Tibial artery (tissue), 4 donors: ENCODE measurements at places on chromosomes 3 and 15.

- no peak for DNase-seq
These were observed 199.4 kb upstream of the UBE2E2 start for GRCh38 chr3:23003733-23004046.

DNA sequence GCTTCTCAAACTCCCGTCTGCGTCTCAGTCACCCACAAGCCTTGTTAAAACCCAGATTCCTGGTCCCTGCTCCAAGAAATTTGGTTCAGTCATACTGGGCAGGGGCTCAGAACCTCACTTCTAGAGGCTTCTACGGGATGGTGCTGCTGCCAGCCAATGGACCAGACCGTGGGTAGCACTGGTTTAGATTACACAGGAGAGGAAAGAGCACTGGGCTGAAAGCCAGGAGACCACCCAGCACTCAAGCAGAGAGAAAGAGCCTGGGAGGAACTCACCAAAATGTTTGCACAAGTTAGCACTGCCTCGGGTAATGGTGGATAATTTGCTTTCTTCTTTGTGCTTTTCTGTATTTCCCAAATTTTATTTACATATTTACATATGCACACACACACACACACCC, 46.9 kb upstream of the MUC13 start:
- DNase-seq, result no peak

DNA sequence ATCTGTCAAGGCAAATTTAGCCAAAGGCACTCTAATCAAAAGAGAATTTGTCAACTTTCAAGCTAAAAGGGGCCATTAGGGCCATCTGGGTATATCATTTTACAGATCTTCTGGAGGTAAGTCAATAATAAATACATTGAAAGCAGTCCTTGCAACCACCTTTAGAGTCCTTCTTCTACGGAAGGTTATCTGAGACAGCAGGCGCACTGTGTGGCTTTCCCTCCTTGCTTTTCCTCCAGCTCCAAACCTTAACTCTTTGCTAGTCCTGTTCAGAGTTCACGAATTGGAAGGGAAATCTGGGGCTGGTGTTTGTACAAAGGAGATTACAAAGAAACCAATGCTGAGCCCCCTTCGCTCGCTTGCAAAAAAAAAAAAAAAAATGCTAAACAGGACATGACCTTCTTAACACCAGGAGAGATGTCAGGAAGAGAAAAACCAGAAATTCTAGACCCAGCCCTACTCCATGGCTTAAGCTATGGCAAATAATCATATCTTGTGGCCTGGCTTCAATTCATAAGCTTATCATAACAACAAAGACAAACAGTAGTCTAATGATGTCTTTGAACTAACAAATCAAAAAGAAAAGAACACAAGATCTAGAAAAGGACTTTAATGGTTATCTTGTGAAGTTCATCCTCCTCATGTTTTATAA, 215.7 kb downstream of the STT3B start:
- no peak for DNase-seq

DNA sequence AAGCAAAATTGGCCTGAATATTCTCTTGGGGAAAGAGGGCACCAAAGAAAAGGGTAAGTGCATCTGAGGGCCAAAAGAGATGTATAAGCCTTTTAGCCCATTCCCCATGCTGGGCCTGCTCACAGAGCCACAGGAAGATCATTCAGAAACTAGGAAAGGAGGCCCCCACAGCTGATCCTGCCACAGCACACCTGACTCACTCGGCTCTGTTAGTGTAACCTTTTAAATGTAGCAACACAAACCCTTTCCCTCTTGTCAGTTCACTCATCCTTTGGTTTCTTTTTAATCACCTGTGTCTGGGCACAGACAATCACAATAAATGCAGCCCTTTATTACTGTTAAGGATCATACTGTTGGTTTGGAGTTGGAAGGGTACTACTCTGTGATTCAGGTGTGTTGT, 69.9 kb downstream of the PDCD6IP start:
- DNase-seq, result no peak

DNA sequence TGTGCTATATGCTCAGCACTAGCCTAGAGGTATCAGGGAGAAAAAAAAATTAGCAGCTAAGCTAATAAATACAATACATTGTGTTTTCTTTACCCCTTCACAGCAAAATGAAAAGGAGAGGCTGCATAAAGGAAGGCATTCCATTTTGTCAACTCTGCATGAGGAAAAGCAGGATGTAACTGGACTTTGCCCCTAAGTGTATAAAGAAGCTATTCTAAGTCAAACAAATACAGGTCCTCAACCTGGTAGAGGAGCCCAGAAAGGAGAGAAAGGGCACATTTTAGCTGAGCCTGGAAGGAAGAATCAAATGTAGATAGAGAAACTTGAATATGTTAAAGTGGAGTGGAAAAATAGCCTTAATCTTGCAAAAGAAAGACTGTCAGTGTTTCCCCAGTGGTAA, 89.0 kb upstream of the SPRED1 start:
- DNase-seq, result no peak
